ENCODE measurements at places on chromosomes 7 and 10.

GRCh38 chr10:68406111-68406814 lies 814 bp downstream of the RUFY2 start:
- peak; percentile 55 for DNase-seq

- no peak for DNase-seq
Observed at GRCh38 chr10:103921750-103922195, 3.8 kb upstream of the STN1 start.

- no peak for DNase-seq
Observed at GRCh38 chr7:142581341-142581740, 167.9 kb upstream of the PRSS1 start.

GRCh38 chr7:4202954-4203353 lies 479.1 kb upstream of the FOXK1 start:
- DNase-seq: no peak

- DNase-seq: peak; percentile 59
Observed at GRCh38 chr10:77641788-77642397, 4.3 kb upstream of the KCNMA1 start.

GRCh38 chr10:128568041-128568440 lies 441.8 kb upstream of the MKI67 start:
- DNase-seq: no peak

DNA sequence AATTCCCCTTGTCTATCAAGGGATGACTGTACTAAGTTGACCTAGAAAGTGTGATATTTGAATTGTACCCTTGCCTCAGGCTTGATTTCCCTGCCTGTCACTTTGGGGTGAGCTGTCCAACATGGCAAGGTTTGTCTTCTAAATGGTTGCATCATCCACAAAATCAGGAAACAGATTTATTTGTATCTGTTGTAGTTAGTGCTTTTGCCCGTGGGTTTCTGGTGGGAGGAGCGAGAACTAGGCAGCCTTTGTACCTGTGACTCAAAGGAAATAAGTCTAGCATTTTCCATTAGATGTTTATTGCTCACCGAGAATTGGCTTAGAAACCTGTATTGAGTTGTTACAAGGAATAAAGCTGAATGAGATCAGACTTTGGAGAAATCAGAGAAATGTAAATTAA lies 650.8 kb downstream of the LRMDA start:
- DNase-seq: no peak

DNA sequence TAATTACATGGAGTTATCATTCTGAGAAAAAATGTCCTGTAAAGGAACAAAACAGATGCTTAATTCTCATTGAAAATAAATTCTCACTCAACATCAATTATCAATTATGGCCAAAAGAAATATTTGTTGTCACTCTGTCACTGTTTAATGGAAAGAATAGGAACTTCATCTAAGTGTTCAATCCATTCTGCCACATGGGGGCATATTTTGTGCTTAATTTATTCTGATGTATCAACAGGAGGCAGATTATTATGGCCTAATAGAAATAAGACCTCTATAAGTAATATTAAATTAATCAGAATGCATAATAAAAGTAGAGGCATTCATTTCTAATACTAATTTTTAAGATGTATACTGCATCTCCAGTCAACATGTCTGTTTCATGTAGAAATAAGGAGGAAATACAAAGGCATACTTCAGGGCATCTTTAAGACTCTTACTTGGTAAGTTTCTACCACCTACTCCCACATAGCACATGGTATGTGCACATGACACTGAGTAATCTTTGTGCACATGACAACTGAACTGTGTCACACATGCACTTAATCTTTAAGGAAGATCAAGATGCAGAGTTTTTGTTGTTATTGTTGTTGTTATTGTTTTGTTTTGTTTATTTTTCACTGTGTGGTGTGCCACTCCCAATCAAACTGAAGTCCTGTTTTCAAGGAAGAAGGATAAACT lies 420.4 kb upstream of the SEMA3A start:
- DNase-seq: no peak

- DNase-seq: no peak
Observed at GRCh38 chr7:69162931-69163670, 435.2 kb upstream of the AUTS2 start.

GRCh38 chr10:86681047-86681446 lies 12.7 kb downstream of the LDB3 start:
- no peak for DNase-seq

DNA sequence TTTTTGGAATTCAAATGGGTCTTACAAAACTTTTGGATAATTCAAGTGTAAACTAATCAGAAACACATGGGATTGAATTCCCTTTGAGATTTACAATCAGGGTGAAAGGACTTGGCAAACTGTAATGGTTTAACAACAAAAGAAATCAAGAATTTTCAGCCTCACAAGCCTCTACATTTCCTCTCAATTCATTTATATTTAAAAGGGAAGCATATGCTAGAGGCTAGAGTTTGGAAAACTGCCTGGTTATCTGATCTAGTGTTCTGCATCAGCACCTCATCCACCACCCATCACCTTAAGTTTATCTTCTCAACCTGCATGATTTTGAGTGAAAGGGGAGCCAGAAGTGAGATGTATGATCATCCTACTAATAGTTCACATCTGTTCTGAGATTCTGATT lies 120.7 kb downstream of the TES start:
- no peak for DNase-seq

DNA sequence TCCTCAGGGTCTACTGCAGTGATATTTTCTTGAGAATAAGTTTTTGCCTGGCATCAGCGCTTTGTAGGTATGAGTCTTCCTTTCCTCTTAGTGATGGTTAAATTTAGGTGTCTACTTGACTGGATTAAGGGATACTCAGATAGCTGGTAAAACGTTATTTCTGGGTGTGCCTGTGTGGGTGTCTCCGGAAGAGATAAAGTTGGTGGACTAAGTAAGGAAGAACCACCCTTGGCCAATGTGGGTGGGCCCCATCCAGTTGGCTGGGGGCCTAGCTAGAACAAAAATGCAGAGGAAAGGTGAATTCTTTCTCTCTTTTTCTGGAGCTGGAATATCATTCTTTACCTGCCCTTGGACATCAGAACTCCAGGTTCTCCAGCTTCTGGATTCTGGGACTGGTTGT lies 138.8 kb downstream of the ADCYAP1R1 start:
- no peak for DNase-seq

GRCh38 chr10:81216949-81217348 lies 658.0 kb upstream of the NRG3 start:
- DNase-seq: no peak

- no peak for DNase-seq
Observed at GRCh38 chr10:18223898-18224297, 83.7 kb downstream of the CACNB2 start.

- no peak for DNase-seq
Observed at GRCh38 chr10:2938869-2939268, 128.5 kb upstream of the PFKP start.

GRCh38 chr7:132419542-132419941 lies 156.7 kb downstream of the PLXNA4 start:
- DNase-seq: peak; percentile 79

GRCh38 chr7:97858221-97858620 lies 14.0 kb downstream of the ASNS start:
- no peak for DNase-seq

- DNase-seq: no peak
Observed at GRCh38 chr7:122885583-122886356, 490 bp downstream of the CADPS2 start.

- DNase-seq: no peak
Observed at GRCh38 chr7:6389728-6390127, 58.0 kb downstream of the DAGLB start.

DNA sequence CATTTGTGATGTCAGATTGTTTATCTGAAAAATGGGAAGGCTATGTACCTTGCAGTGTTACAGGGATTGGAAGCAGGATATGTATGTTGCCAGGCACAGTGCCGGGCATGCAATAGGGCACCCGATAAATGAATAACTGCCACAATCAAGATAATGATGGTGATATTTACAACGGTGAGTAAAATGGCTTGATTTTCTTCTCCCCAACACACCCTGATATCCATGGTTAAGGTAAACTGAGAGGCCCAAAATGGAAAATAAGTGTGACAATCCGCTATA lies 108.3 kb downstream of the CYP26A1 start:
- no peak for DNase-seq

GRCh38 chr10:31749301-31749700 lies 179.3 kb downstream of the ARHGAP12 start:
- DNase-seq: no peak

- no peak for DNase-seq
Observed at GRCh38 chr10:15805395-15806058, 54.8 kb downstream of the MINDY3 start.

- no peak for DNase-seq
Observed at GRCh38 chr7:65972976-65973375, 9.0 kb downstream of the GUSB start.

GRCh38 chr7:139811066-139811465 lies 18.0 kb upstream of the TBXAS1 start:
- no peak for DNase-seq

GRCh38 chr7:24578052-24578451 lies 4.8 kb downstream of the PALS2 start:
- no peak for DNase-seq

DNA sequence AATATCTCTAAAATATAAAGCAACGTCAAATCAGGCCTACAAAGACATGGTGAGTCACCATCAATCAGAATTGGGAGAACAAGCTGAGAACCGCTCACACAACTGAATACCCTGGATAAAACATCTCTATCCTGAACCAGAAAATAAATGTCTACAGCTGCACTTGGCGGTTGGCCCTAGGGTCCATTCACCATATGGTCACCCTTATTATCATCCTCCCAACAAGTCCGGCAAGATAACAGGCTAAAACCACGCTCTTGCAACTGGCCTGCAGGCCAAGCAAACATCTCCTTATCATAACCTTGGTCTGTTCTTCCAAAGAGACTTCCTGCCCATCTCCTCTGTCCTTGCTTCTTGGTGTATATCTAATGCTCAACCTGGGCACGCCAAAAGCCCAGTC lies 310.7 kb downstream of the CALN1 start:
- no peak for DNase-seq

GRCh38 chr7:154841731-154842331 lies 161.1 kb downstream of the PAXIP1 start:
- DNase-seq: no peak

GRCh38 chr7:3451701-3452100 lies 150.6 kb downstream of the SDK1 start:
- no peak for DNase-seq

- DNase-seq: no peak
Observed at GRCh38 chr10:77268721-77269120, 368.9 kb downstream of the KCNMA1 start.

- DNase-seq: no peak
Observed at GRCh38 chr7:494259-494687, 25.4 kb downstream of the PDGFA start.

DNA sequence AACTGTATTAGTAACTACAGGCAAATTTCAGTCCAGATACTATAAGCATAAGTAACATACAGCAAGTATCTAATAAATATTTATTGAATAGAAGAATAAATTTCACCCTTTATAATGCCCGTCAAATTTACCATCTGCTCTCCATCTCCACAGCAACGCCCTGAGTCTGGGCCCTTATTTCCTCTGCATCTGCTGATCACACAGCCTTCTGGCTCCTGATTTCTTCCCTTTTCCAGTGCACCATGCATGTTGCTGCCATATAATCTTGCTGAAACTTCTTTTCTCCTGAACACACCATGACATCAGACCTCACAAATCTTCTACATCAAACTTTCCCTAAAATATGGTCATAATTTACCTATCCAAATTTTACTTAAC lies 15.4 kb downstream of the HYCC1 start:
- DNase-seq: no peak

DNA sequence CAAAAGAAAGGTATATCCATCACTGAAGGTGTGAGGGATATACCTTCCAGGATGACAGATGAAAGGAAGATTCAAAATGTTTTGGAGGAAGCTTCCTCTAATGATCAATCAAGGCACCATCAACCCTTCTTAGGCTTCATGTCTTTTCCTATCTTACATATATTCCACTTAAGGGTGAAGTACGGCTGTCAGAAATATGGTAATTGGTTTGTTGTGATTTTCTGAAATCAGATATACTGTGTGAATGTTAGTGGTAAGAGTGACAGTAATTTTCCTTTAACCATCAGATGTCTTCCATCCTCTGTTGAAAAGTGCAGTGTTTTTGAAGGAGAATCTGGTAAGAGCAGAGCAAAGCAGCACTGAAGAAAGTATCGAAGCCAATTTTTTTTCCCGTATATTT lies 2.8 kb upstream of the MRPS33 start:
- DNase-seq: no peak

DNA sequence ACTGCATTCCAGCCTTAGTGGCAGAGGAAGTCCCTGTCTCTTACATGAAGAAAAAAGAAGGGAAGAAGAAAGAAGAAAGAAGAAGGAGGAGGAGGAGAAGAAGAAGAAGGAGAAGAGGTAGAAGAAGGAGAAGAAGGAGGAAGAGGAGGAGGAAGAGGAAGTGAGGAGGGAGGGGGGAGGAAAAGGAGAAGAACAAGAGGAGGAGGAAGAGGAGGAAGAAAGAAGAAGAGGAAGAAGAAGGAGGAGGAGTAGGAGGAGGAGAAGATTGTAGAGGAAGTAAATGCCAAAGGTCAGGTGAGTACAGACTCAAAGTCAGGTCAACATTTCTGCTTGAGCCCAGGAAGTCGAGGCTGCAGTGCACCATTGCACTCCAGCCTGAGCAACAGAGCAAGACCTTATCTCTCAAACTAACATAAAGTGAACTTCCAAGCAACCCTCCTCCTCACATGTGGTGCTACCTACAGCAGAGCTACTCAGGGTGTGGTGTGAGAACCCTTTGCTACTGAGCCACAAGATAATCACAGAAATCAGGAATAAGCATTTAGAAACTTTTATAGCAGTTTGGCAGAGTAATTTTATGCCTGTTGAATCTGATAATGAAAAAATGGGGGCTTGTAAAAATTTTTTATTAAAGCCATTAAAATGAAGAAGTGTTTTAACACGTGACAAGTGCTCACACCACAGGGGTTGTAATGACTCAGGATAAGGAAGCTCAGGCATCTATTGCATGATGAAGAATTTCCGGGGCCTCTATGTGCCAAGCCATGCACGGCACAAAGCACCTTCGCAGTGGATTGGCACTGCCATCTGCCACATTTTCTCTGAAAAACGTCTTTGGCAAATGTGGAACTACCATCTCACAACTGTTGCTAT lies 224.9 kb upstream of the AUTS2 start:
- DNase-seq: no peak

- no peak for DNase-seq
Observed at GRCh38 chr7:127870231-127870907, 160.9 kb downstream of the LRRC4 start.

- no peak for DNase-seq
Observed at GRCh38 chr7:81690251-81690650, 79.6 kb downstream of the HGF start.

- DNase-seq: no peak
Observed at GRCh38 chr10:117217196-117217761, 20.0 kb downstream of the KCNK18 start.

GRCh38 chr7:726854-727103 lies 280 bp downstream of the DNAAF5 start:
- no peak for DNase-seq

- no peak for DNase-seq
Observed at GRCh38 chr7:31102151-31102972, 50.3 kb downstream of the ADCYAP1R1 start.
